ENCODE measurements at places on chromosomes 7 and 10.

DNA sequence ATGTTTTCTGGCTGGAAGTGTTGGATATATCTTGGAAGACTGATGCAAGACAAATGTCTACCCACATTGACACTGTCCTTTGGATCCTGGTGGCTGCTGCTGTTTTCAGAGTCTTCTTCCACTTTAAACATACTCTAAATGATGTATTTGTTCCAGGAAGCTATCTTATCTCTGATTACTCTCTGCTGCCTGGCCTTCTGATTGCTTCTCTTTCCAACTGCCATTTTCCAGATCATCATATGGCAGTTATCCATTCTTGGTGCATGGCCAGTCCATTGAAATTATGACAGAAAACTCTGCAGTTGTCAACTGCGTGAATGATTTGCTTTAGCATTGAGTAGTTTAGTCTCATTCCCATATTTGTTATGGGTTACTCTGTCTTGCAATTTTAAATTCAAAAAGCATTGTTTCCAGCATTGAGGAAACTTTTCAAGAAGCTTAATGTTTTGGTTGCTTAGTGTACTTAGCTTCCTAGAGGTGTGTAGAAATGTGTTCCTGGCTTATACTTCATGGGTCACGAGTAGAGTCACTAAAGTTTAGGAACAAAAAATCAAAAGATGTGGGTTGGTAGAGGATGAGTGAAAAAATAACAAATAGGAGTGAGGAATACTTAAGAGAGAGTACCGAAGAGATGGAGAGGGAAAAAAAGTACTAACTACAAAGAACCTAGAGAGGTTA is 268.3 kb upstream of the MTPN start:
- no peak for DNase-seq

DNA sequence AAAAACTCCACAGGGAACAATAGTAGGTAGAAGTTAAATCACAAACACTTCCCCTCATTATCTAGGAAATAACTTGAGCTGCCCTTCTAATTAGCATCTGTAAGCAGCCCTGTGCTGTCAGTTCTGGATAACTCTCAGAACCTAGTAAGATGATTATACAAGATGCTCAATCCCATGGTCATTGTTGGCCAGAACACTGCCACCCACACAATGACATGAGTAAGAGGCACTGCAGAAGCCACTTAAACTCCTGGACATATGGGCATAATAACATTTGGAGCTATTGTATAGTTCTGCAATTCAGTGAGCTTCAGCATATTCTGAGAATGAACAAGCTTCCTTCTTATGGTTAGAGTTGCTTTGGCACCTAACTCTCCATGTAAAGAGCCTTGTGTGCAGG is 153.8 kb downstream of the PLPP4 start:
- DNase-seq: peak; percentile 13

DNA sequence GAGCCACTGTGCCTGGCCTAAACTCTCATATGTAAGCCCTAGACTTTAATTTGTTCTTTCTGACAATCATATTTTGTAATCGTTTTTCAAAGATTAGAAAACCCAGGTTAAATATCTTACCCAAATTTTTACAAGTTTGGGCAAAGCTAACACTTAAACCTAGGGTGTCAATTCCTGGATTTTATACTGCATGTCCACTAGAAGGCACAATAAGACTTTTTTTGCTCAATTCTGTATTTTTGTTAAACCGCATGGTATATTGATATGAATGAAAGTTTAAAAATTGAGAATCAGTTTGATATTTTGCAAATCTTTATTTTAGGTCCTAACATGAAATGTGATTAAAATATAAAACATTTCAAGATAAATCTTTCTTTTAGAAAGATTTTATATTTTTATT is 29.3 kb downstream of the DYNC2I1 start:
- peak; percentile 20 for DNase-seq

- no peak for DNase-seq
Measured at GRCh38 chr7:66873476-66873875, 47.5 kb upstream of the TMEM248 start.

DNA sequence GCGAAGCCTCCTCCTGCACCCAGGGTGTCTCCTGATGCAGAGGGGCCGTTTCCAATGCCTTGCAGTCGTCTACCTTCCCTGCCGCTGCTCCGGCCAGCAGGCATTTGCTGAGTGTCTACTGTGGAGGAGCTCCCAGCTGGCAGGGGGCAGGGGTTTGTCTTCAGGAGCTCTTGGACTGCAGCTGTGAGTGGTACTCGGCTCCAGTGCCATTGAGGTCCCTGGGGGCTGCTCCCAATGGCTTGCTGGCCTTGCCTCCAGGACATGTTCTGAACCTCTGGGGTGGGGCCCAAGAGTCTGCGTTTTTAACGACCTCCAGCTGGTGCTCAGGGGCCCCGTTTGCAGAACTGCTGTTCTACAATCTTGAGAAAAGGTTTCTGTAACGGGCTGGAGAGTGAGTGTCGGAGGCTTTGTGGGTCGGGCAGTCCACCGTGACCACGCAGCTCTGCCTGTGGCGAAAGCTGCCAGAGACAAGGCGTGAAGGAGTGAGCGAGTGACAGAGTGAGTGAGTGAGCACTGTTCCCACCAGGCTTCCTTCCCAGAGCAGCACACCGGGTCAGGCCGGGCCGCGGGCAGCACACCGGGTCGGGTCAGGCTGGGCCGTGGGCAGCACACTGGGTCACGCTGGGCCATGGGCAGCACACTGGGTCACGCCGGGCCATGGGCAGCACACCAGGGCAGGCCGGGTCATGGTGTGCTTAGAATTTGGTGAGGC is 520.2 kb downstream of the PTPRN2 start:
- DNase-seq: no peak

GRCh38 chr7:1428941-1429501 is 30.2 kb downstream of the MICALL2 start:
- DNase-seq: no peak

DNA sequence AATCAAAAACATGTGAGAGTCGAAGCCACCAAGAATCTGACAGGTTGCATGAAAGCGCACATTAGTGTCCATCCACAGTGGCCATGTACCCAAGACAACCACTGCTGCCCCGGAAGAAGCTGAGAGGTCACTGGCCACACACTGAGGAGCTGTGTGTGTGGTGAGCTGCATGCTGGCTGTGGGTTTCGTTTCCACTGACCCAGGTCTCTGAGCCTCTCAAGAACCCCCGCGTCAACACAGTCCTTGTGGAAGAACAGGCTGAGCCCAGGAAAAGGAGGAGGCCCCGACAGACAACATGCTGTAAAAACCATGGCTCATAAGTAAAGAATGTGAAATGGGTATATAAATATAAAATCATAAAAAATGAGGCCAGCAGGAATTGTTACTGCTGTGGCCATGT is 8.2 kb downstream of the VIPR2 start:
- no peak for DNase-seq

DNA sequence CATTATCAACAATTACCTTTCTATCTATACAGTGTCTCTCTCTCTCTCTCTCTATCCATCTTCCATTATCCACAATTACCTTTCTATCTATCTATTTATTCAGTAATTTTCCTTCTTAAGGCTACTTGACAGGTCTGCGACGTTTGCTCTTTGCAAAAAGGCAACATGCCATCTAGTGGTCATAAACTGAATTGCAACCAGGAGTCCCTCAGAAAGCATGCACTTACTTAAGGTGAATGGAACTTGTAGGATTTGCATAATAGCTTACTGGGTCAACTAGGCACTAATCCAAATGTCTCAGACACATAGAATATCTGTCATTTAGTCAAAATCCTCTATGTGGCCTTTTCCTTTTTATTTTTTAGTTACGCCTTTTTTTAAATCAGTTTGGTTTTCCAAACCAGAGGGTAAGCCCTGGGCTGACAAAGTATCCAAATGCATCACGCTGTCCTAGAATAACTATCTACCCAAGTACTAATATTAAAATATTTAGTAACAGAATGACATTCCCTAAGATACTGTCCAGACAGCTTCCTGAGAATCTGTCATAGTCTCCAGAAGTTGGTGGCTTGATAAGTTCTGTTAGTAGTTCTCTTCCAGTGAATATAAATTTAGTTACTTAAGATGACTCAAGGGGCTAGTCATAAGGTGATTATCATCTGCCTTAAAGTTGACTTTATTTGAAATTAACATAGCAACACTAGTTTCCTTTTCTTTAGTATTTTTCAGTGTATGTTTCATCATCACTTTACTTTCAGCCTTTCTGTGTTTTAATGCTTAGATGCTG is 208.3 kb downstream of the PPP1R3A start:
- DNase-seq: peak; percentile 71

DNA sequence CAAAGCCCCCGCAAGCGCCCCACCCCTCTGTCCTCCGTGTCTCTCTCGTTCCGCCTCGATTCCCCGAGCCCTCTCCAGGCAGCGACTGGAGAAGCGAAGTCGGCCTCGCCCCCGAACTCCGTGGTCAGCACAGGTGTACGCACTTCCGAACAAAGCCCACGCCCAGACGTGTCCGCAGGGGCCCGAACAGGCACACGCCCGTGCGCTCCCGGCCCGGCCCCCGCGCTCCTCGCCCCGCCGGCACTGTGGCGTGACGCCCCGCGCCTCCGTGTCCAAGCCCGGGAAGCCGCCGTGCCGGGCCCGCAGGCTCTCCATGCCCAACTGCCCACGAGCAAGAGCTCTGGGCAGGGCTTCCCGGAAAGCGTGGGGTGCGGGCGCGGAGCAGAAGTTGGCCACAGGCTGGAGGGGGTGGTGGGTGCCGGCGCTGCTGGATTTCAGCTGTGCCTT is 662 bp downstream of the NRCAM start:
- DNase-seq: peak; percentile 25

- no peak for DNase-seq
Measured at GRCh38 chr10:12010353-12010752, 32.3 kb downstream of the UPF2 start.

DNA sequence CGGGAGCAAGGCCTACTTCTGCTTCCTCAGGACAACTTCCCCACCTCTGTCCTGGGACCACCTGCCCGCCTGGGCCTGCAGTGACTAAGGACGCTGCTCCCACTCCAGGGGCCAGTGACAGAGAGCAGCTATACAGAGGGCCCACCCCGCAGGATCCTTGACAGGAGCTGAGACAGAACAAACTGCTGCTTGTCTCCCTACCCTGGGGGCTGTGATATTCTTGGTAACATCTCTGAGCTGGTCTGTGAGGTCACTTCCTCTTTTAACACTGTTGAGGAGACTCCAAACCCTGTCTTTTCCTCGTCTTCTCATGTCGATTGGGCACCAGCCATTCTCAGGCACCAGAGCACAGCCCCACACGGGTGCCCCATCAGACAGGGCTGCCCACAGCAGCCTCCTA is 6.9 kb upstream of the MRPS24 start:
- DNase-seq: peak; percentile 19

DNA sequence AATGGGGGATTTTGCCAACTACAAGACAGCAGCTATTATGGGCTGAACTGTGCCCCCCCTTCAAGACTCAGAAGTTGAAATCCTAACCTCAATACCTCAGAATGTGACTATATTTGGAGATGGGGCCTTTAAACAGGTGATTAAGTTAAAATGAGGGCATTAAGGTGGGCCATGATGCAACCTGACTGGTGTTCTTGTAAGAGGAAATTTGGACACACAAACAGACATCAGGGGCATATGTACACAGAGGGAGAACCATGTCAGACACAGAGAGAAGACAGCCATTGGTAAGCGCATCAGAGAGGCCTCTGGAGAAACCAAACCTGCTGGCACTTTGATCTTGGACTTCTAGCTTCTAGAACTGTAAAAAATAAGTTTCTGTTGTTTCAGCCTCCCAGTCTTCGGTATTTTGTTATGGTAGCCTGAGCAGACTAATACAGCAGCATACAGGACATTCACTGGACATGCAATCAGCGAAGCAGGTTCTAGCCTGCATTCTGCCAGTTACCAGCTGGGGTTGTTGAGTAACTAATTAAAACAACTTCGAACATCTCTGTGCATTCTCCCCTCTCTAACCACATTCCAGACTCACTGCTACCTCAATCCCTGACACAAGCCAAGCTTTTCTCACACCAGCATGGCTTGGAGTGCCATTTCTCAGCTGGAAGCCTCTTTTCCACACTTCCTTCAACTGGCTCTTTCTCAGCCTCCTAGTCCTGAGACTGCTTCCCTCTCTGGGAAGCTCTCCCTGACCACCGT is 141.4 kb downstream of the DOCK4 start:
- DNase-seq: no peak

DNA sequence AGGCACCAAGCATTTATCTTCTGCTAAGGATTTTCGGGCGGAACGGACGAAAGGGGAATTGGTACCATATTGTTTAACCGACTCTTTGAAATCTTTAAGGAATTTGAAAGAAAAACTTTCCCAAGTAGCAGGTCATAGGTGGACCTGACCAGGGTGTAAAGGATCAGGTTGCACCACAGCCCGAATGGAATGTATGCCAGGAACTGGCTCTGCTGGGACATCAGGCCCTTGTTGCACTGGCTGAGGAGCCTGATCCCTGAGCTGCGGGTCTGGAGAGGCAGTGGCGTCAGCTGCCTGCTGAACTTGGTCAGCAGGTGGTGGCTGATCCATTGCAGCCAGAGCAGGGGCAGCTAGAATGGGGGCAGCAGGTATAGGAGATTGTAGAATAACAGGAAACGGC is 41.4 kb upstream of the AKR1C2 start:
- DNase-seq: no peak

GRCh38 chr10:119352042-119352441 is 144.7 kb downstream of the GRK5 start:
- DNase-seq: no peak

- no peak for DNase-seq
Measured at GRCh38 chr10:112716924-112717413, 233.1 kb upstream of the TCF7L2 start.

GRCh38 chr7:44244282-44244681 is 43.5 kb downstream of the YKT6 start:
- DNase-seq: peak; percentile 24

GRCh38 chr7:155796381-155797261 is 15.6 kb downstream of the SHH start:
- peak; percentile 10 for DNase-seq

- no peak for DNase-seq
Measured at GRCh38 chr7:154907651-154908620, 95.0 kb downstream of the PAXIP1 start.

GRCh38 chr7:128091106-128091505 is 59.9 kb upstream of the LRRC4 start:
- no peak for DNase-seq

DNA sequence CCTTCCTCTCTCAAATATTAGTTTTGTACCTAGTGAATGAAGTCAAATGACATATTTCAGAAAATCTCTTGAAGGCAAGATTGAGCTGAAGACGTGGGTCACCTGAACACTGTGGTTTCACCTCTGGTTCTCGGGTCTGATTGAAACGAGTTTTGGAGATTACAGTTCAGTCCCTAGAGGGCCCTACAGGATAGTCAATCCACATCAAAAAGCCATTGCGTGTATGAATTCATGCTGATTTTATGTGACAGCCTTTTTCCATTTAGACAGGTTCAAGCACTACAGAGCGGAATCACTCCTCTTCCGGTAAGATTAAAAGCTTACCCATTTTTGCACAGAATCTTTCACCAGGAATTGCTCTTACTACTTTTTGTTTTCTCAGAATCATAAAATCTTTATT is 62.2 kb downstream of the VIM start:
- no peak for DNase-seq

GRCh38 chr10:122814493-122814892 is 31.2 kb downstream of the CUZD1 start:
- no peak for DNase-seq
